ENCODE measurements at places on chromosomes 7 and 10. TPM values are rescaled to one million over a fixed set of nuclear protein-coding genes. Genes with fewer than 3 reads are reported as not detected.

The HOGA1 gene
- polyA plus RNA-seq = 100 TPM

The CALHM1 gene
- not detected for polyA plus RNA-seq

The ITIH2 gene
- 1.2 TPM for polyA plus RNA-seq

The FAM221A gene
- polyA plus RNA-seq = 8.7 TPM

The SPRN gene
- not detected for polyA plus RNA-seq

The UNC5B gene
- 5.5 TPM for polyA plus RNA-seq

The NUDT13 gene
- 3.7 TPM for polyA plus RNA-seq

The TIMM23 gene
- 107 TPM for polyA plus RNA-seq

The C7orf33 gene
- polyA plus RNA-seq = not detected

The MNX1 gene
- polyA plus RNA-seq = not detected

The INHBA gene
- 0.49 TPM for polyA plus RNA-seq

The LBX1 gene
- not detected for polyA plus RNA-seq

The A1CF gene
- 3.8 TPM for polyA plus RNA-seq

The SYT15 gene
- 2.1 TPM for polyA plus RNA-seq

The ITGA8 gene
- polyA plus RNA-seq = 10.8 TPM

The FAM25A gene
- not detected for polyA plus RNA-seq

The NXPH1 gene
- not detected for polyA plus RNA-seq

The UPK3BL2 gene
- 6.8 TPM for polyA plus RNA-seq

The SNCG gene
- 92.8 TPM for polyA plus RNA-seq

The CACNB2 gene
- 2.8 TPM for polyA plus RNA-seq

The CADPS2 gene
- 39.9 TPM for polyA plus RNA-seq

The AKR1D1 gene
- polyA plus RNA-seq = not detected

The CLDN4 gene
- 82.6 TPM for polyA plus RNA-seq

All from kidney (tissue), 22 donors.